ENCODE measurements at places on chromosomes 1 and 21.

DNA sequence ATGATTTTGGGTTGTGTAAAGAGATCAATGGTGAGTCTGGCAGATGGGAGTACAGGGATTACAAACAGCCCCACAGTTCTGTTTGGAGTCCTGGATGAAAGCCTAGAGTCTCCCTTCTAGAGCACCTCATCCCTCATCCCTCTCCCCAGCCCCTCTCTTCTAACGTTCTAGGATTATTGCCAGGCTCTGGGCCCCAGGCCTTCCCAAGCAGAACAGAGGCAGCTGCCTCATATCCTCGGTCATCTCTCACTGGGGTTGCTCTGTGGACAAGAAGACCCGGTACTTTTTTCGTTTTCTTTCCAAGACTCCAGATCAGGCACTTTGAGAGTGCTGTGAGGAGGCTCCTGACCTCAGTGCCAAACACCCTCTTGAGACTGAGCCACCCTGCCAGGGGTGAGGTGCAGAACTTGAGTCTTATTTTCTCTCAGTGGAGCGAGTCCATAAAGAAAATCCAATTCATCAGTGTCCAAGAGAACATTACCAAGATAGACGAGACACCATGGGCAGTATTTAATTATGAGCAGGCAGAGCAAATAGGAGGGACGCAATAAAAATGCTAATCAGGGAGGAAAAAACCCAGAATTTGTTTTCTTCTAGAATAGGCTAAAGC lies 17.1 kb upstream of the KCND3 start:
- no peak for DNase-seq

- DNase-seq, result peak; percentile 21
Measured at GRCh38 chr1:235101558-235102258, 26.9 kb downstream of the TOMM20 start.

DNA sequence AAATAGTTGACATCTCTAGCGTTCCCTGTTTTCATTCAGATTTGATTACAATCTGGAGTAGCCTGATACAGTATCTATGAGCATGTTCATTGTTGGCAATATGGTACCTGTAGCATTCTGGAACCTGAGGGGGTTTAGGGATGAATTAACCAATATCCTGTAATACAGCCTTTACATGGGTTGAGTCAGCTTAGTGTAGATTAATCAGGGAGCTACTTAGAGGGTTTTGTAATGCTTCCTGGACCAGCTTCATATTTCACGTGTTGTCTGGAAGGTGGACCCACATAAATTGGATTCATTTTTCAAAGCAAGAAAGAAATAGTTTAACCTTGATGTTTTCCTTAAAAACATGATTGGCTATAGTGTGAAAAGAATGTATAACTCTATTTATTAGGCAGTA lies 3.6 kb downstream of the OTUD3 start:
- peak; percentile 60 for DNase-seq

GRCh38 chr1:237045278-237046016 lies 3.5 kb downstream of the RYR2 start:
- no peak for DNase-seq

GRCh38 chr1:156482276-156482675 lies 18.3 kb downstream of the MEF2D start:
- no peak for DNase-seq

GRCh38 chr1:147640553-147641165 lies 29.7 kb downstream of the ACP6 start:
- peak; percentile 72 for DNase-seq

DNA sequence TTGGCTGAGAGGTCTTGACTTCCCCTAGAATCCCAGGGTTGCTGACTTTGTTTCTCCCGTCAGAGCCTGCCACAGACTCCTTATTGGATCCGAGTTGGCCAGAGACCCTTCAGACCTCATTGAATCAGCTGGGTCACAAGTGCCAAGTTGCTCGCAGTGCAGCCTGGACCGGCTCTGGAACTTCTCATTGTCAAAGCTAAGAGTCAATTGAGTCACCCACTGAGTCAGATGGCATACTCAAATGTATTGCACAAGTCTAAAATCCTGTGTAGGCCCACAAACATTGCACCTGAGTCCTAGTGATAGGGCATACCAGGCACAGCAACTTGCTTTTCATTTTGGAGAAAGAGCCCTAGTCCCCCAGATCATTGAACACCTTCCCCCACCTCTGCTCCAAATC lies 20.4 kb upstream of the SCAF4 start:
- DNase-seq, result peak; percentile 42

GRCh38 chr21:44751186-44751798 lies 39.9 kb upstream of the TSPEAR start:
- DNase-seq, result no peak

GRCh38 chr1:30872948-30873263 lies 35.7 kb downstream of the SDC3 start:
- no peak for DNase-seq

DNA sequence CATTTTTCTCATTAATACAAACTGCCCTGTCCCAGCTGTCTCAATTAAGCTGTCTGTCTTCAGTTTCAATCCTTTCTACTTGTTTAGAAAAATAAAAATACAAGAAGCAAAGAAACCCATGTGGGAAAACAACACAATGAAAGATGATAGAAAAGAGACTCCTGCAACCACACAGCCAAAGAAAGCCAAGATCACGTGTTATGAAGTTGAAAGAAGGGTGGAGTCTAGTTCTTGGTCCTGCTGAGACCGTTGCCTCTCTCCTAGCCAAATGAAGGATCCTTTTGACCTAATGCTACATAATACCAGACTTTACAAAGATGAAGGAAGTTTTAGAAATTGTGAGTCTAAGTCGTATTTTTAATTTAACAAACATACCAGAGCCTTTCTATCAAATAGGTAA lies 218.8 kb upstream of the RRP15 start:
- DNase-seq, result no peak

Measured in amniotic epithelial cell (primary cell).